ENCODE measurements at places on chromosomes 1 and 21.

DNA sequence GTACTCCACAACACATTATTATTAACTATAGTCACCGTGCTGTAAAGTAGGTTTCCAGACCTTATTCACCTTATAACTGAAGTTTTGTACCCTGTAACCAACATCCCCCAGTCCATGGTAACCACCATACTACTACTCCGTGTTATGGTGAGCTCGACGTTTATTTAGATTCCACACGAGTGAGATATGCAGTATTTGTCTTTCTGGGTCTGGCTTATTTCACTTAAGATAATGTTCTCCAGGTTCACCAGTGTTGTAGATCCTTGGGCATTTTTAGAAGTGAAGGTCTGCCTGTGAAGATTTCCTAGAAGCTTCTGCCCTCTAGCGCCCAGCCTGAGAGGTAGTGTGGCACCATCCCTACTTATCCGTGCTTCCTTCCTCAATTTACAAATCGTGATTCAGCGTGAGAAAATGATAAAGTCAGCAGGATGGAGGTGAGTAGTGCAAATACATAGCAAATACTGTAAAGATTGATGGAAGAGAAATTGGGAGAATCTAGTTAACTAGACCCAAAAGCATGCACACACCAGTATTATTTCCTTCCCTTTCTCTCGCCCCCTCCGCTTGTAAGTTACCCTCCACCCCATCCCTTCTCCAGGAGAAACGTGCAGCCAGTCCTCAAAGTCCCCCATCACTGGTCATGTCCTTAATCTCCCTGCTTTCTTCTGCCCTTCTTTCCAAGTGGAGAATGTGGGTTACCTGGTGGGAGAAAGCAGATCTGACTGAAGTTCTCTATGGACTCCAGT, 36.0 kb upstream of the DISC1 start:
- no peaks in the 10 kb centered on the region for H3K36me3 ChIP-seq
- DNase-seq = peak; percentile 49
- H3K27me3 ChIP-seq = no peaks in the 10 kb centered on the region
- peaks cover 14% of the 10 kb centered on the region for H3K4me1 ChIP-seq

GRCh38 chr1:48908606-48909005, 131.9 kb upstream of the BEND5 start:
- no peak overlapping the region for H3K27ac ChIP-seq
- no peaks in the 10 kb centered on the region for H3K27me3 ChIP-seq
- no peaks in the 10 kb centered on the region for H3K36me3 ChIP-seq
- H3K4me1 ChIP-seq = no peaks in the 10 kb centered on the region

- no peaks in the 10 kb centered on the region for H3K4me1 ChIP-seq
- DNase-seq = no peak
- no peaks in the 10 kb centered on the region for H3K36me3 ChIP-seq
- H3K27me3 ChIP-seq = peaks cover 7% of the 10 kb centered on the region
- H3K27ac ChIP-seq = peak within 1 kb of the TSS; percentile 4
These were observed at the start of gene SELP for GRCh38 chr1:169630006-169630405. Gene SELP, minus strand, starts transcription at chr1:169630124. Its CDS starts 50 bp downstream, at chr1:169630074.

GRCh38 chr1:162629651-162630050, 2.6 kb upstream of the DDR2 start:
- no peak overlapping the region for H3K4me3 ChIP-seq
- no peak overlapping the region for H3K27ac ChIP-seq
- DNase-seq = no peak
- no peaks in the 10 kb centered on the region for H3K36me3 ChIP-seq
- H3K4me1 ChIP-seq = peaks cover 5% of the 10 kb centered on the region

GRCh38 chr1:44672254-44672955, 1.9 kb downstream of the TMEM53 start:
- H3K4me1 ChIP-seq = peaks cover 45% of the 10 kb centered on the region
- no peaks in the 10 kb centered on the region for H3K27me3 ChIP-seq
- peak overlapping the region; percentile 94 for H3K27ac ChIP-seq
- no peaks in the 10 kb centered on the region for H3K36me3 ChIP-seq

GRCh38 chr1:158353303-158354075, at the start of gene CD1E:
Gene CD1E, plus strand, starts transcription at chr1:158353894. Its CDS starts 95 bp downstream, at chr1:158353989.
- H3K36me3 ChIP-seq = no peaks in the 10 kb centered on the region
- no peak within 1 kb of the TSS for H3K4me3 ChIP-seq
- H3K27me3 ChIP-seq = no peaks in the 10 kb centered on the region
- no peak for DNase-seq
- no peaks in the 10 kb centered on the region for H3K4me1 ChIP-seq

DNA sequence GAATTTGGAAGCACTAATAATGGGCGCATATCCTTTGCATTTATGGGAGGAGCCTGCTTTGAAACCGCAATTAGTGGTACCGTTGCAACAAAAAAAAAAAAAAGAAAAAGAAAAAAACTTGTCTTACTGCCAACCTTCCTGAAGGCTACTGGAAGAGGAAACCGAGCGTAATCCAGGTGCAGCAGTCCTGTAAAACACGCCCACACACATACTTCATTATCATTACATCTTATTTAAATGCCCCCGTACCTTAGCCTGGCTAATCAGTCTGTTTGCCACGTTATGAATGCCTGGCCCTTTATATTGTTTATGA, 686 bp upstream of the ZNF281 start:
- no peak for DNase-seq
- H3K27ac ChIP-seq = peak overlapping the region; percentile 96
- H3K27me3 ChIP-seq = no peaks in the 10 kb centered on the region

DNA sequence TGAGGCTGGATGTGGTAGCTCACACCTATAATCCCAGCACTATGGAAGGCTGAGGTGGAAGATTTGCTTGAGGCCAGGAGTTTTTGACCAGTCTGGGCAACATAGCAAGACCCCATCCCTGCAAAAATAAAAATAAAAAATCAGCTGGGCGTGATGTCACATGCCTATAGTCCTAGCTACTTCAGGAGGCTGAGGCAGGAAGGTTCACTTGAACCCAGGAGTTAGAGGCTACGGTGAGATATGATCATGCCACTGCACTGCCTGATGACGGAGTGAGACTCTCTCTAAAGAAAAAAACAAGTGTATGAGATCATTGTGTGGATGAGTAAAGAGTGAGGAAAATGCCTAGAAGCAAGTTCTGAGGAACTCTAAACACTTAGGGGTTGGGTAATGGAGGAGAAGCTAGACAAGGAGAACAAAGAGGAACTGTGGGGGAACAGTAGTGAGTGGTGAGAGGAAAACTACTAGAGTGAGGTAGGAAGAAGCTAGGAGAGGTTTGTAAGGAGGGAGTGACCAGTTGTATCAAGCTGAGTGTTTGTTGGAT, 17.0 kb downstream of the CLIC4 start:
- H3K27me3 ChIP-seq = no peaks in the 10 kb centered on the region
- no peak overlapping the region for H3K4me3 ChIP-seq
- peaks cover 62% of the 10 kb centered on the region for H3K4me1 ChIP-seq
- DNase-seq = no peak

GRCh38 chr1:92949937-92950817, 11.1 kb downstream of the DIPK1A start:
- no peak overlapping the region for H3K4me3 ChIP-seq
- no peaks in the 10 kb centered on the region for H3K36me3 ChIP-seq
- no peak for DNase-seq
- H3K4me1 ChIP-seq = peaks cover 24% of the 10 kb centered on the region
- H3K27ac ChIP-seq = no peak overlapping the region
- H3K27me3 ChIP-seq = no peaks in the 10 kb centered on the region

- H3K4me3 ChIP-seq = no peak overlapping the region
- peaks cover 41% of the 10 kb centered on the region for H3K27me3 ChIP-seq
- no peak for DNase-seq
- H3K36me3 ChIP-seq = no peaks in the 10 kb centered on the region
- no peak overlapping the region for H3K27ac ChIP-seq
These were observed 3.2 kb downstream of the GREM2 start for GRCh38 chr1:240608707-240609106.

- no peaks in the 10 kb centered on the region for H3K4me1 ChIP-seq
- DNase-seq = no peak
- no peak overlapping the region for H3K27ac ChIP-seq
- no peak overlapping the region for H3K4me3 ChIP-seq
- H3K36me3 ChIP-seq = no peaks in the 10 kb centered on the region
- no peaks in the 10 kb centered on the region for H3K27me3 ChIP-seq
These were observed 29.6 kb upstream of the RGS1 start for GRCh38 chr1:192545896-192546521.

DNA sequence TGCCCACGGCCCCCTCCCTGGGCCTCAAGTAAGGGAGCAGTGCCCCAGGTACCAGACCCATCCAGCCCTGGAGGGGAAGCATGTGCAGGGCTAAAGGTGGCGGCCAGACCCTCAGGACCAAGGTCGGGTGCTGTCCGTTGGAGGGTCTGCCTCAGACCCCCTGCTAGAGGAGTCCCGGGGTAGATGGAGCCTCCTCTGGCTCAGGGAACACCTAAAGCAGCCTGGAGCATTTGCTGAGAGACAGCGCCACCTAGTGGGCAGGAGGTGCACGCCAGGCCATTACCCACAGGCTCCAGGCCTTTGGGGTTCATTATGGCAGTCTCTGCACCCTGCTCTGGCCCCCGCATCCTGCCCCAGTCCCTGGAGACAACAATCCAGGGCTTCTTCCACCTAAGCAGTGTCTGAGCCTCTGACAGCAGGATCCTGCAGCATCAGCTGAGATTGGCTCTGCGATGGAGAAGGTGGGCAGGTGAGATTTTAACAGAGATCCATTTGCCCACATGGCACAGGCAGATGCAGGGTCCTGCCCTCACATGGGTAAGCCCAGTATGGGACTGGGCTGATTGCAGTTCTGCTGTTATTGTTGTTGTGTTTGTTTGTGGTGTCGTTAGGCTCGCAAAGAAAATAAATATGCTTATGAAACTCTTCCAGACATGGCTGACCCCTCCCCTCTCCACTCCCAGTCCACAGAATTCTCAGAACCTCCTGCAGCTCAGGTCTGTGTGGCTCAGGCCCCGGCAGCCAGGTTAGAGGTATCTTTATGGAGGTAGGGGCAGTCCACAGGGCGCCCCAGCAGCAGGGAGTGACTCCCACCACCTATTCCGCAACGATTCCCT, 42.4 kb downstream of the CTNNBIP1 start:
- no peak overlapping the region for H3K27ac ChIP-seq
- DNase-seq = peak; percentile 79
- no peak overlapping the region for H3K4me3 ChIP-seq
- peaks cover 28% of the 10 kb centered on the region for H3K36me3 ChIP-seq

GRCh38 chr21:14487490-14488432, 58.4 kb downstream of the SAMSN1 start:
- DNase-seq = no peak
- no peak overlapping the region for H3K4me3 ChIP-seq
- H3K36me3 ChIP-seq = no peaks in the 10 kb centered on the region
- H3K27ac ChIP-seq = no peak overlapping the region

- DNase-seq = no peak
- H3K27me3 ChIP-seq = peaks cover 5% of the 10 kb centered on the region
- no peak overlapping the region for H3K4me3 ChIP-seq
- no peak overlapping the region for H3K27ac ChIP-seq
- no peaks in the 10 kb centered on the region for H3K4me1 ChIP-seq
- H3K36me3 ChIP-seq = no peaks in the 10 kb centered on the region
These were observed 83.0 kb upstream of the GCLM start for GRCh38 chr1:93992190-93992589.

- no peak overlapping the region for H3K27ac ChIP-seq
- H3K4me1 ChIP-seq = peaks cover 18% of the 10 kb centered on the region
- no peaks in the 10 kb centered on the region for H3K36me3 ChIP-seq
- no peak for DNase-seq
These were observed 3.8 kb downstream of the DNALI1 start for GRCh38 chr1:37560401-37561132.

GRCh38 chr1:243294723-243295121, 38.9 kb downstream of the SDCCAG8 start:
- H3K4me3 ChIP-seq = no peak overlapping the region
- DNase-seq = no peak
- no peaks in the 10 kb centered on the region for H3K27me3 ChIP-seq
- no peaks in the 10 kb centered on the region for H3K4me1 ChIP-seq
- H3K27ac ChIP-seq = no peak overlapping the region

DNA sequence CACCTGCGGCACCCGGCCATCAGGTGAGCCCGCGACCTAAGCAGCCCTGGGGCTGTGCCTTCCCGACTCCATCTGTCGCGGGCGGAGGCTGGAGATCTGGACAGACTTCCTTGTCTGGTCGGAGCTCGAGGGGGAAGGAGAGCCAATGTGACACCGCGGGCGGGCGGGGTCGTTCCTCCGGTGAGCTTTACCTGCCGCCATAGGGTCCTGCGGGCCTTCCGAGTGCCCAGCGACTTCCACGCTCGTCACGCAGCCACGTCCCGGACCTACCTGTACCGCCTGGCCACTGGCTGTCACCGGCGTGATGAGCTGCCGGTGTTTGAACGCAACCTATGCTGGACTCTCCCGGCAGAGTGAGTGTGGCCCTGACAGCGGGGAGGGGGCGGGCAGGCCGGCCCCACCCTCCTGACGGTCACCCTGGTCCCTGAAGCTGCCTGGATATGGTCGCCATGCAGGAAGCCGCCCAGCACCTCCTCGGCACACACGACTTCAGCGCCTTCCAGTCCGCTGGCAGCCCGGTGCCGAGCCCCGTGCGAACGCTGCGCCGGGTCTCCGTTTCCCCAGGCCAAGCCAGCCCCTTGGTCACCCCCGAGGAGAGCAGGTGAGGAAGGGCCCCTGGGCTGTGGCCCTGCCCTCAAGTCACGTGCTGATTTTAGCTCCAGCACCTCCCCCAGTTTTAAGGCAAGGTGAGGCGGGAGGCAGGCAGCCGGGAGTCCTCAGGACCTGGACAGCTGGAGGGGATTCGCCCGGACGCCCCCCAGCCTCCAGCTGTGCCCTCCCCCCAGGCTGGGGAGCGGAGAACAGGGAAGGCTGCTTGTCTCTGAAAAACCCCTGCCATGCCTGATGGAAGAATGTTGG, 1.1 kb downstream of the PUSL1 start:
- peaks cover 19% of the 10 kb centered on the region for H3K36me3 ChIP-seq
- H3K27me3 ChIP-seq = no peaks in the 10 kb centered on the region

GRCh38 chr1:52059321-52059720, 3.2 kb downstream of the BTF3L4 start:
- no peaks in the 10 kb centered on the region for H3K36me3 ChIP-seq
- DNase-seq = no peak
- H3K27me3 ChIP-seq = no peaks in the 10 kb centered on the region
- no peak overlapping the region for H3K27ac ChIP-seq

DNA sequence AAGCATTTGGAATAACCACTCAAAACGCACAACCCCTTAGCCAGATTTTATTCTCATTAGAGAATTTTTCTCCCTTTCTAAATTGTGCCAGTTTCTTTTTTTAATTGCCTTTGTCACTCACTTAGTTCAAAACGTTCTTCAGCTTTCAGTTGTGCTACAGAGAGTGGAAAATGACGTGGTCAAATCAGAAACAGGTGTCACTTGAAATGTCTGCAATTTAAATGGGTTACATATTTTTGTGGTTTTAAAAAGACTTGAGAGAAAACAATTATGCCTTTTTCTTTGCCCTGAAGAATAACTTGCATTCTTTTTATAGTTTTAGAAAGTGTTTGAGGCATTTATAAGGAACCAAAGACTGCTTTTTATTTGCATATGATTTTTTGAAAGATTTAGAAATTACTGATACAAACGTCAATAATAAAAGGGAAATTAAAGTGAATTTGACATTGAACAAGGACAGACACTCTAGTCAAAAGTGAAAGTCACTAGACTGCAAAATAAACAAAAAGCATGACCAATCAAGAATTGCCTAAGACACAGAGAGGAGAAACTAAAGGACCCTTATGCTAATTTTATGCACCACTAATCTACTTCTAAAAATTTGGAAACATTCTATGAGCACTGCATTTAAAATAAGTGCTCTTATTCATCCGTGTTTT, 191.0 kb downstream of the TPR start:
- H3K4me3 ChIP-seq = no peak overlapping the region
- H3K27ac ChIP-seq = no peak overlapping the region
- peaks cover 8% of the 10 kb centered on the region for H3K36me3 ChIP-seq
- H3K27me3 ChIP-seq = no peaks in the 10 kb centered on the region

Data from heart right ventricle (tissue), 16 donors.